ENCODE measurements at places on chromosomes 1 and 21.

DNA sequence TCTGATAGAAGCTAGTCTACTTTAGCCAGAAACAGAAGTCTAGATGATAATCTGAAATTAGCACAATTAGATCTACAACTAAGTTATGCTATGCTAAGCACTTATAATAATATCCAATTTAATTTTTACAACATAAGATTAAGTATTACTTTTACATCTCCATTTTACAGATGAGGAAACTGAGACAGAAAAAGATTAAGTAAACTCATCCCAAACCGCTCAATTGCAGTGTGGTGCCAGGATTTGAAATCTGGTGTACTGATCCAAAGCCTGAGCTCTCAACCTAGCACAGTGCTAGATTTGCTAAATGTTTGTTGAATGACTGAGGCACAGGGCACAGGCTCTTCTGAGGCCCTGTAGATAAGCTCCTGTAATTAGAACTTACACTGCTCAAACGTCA is 13.8 kb downstream of the KNCN start:
- H3K4me3 ChIP-seq = no peak overlapping the region
- DNase-seq = no peak
- H3K36me3 ChIP-seq = no peaks in the 10 kb centered on the region

GRCh38 chr1:224482619-224483018 is 48.0 kb upstream of the WDR26 start:
- H3K27ac ChIP-seq = no peak overlapping the region
- H3K36me3 ChIP-seq = peaks cover 2% of the 10 kb centered on the region
- no peak overlapping the region for H3K4me3 ChIP-seq
- peaks cover 5% of the 10 kb centered on the region for H3K27me3 ChIP-seq
- DNase-seq = no peak

GRCh38 chr21:25561668-25562641 is 45.3 kb downstream of the MRPL39 start:
- no peaks in the 10 kb centered on the region for H3K27me3 ChIP-seq
- peaks cover 29% of the 10 kb centered on the region for H3K36me3 ChIP-seq
- peak overlapping the region; percentile 96 for H3K4me3 ChIP-seq
- peaks cover 70% of the 10 kb centered on the region for H3K4me1 ChIP-seq
- peak overlapping the region; percentile 98 for H3K27ac ChIP-seq
- DNase-seq = peak; percentile 69

GRCh38 chr1:77175230-77175844 is 43.9 kb downstream of the PIGK start:
- no peaks in the 10 kb centered on the region for H3K4me1 ChIP-seq
- no peak overlapping the region for H3K4me3 ChIP-seq
- H3K36me3 ChIP-seq = peaks cover 22% of the 10 kb centered on the region
- DNase-seq = no peak

DNA sequence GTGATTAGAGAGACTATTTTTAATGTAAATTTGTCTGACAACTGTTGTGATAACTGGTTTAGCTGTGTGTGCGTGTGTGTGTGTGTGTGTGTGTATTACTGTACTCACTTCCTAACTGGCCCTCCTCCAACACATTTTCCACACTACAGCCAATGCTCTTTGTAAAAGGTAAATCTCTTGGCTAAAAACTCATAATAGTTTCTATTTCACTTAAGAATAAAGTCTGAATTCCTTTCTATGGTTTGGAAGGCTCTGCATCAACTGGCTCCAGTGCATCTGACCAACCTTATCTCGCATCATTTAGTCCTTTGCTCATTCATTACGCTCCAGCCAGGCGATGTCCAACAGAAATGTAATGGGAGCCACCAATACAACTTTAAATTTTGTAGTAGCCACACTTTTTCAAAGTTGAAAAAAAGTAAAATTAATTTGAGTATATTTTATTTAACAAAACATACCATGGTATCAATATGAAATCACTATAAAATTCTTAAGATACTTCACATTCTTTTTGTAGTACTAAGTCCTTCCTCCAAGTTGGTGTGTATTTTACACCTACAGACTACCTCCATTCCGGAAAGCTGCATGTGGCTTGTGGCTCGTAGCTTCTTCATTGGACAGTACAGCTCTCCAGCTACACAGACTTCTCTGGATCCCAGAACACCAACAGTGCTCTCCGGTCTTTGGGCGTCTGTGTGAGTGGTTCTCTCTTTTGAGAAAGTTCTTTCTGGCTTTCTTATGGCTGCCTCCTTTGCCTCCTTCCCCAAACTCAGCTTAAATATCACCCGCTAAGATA is 68.9 kb downstream of the NRIP1 start:
- H3K27me3 ChIP-seq = no peaks in the 10 kb centered on the region
- no peak for DNase-seq
- no peak overlapping the region for H3K27ac ChIP-seq
- no peak overlapping the region for H3K4me3 ChIP-seq

DNA sequence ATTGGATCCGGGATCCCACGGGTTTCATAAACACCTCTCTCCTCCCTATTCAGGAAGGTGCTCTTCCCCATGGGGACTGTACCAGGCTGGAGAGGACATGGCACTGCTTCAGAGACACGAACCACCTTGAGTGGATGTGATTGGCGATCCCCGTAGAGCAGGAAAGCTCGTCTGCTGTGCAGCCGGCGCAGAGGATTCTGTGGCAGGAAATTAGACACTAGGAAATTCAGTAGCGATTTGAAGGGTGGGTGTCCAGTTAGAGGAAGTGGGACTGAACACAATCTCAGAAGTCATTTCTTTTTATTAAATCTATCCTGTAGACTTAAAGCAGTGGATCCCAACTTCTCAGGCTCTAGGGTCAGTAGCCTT is 767 bp downstream of the PDIK1L start:
- peaks cover 12% of the 10 kb centered on the region for H3K36me3 ChIP-seq
- H3K27me3 ChIP-seq = no peaks in the 10 kb centered on the region
- peak; percentile 30 for DNase-seq
- peak overlapping the region; percentile 89 for H3K4me3 ChIP-seq

DNA sequence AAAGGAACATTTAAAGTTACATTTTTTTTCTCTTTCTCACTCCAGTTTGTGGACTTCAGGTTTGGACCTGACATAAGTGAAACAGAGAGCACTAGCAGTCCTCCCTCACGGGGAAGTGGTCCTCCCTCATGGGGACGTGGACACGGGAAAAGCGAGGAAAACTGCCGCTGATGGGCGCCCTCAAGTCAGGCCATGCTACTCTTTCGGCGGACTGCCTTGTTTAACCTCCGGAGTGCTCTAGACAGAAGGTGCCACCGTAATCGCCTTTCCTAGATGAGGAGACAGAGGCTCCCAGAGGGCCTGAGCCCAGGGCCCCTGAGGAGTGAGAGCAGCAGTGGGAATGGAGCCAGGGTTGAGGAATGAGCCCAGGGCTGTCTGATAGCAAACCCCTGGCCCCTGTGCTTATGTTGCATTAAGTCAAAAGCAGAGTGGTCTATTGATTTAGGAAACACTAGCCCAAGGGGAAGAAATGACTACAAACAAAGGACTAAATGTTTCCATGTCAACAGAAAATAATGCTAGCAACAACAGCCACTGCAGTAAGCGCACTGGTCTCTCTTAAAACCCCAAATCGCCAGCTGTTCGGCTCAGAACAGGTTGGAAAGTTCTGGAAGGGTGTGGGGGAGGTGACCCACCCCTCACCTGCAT is 84.1 kb downstream of the DMRTB1 start:
- no peaks in the 10 kb centered on the region for H3K27me3 ChIP-seq
- DNase-seq = no peak
- H3K4me1 ChIP-seq = no peaks in the 10 kb centered on the region
- no peak overlapping the region for H3K27ac ChIP-seq
- no peaks in the 10 kb centered on the region for H3K36me3 ChIP-seq

DNA sequence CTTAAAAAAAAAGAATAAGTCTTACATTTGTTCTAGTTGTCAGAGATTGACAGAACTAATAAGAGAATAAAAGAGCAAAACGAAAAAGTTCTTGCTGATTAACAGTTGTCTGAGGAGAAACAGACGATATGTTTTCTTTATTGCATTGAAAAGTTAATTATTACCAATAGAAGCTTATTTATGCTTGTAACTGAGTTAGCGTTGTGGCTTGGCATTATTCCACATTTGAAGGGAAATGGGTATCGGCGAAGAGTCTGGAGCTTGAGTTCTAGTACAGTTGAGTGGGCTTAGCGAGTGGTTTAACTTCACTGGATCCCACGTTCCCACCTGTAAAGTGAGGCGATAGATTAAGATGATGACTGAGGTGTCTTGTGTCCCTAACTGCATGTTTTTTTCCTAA is 109.0 kb downstream of the SDCCAG8 start:
- H3K4me1 ChIP-seq = no peaks in the 10 kb centered on the region
- no peak overlapping the region for H3K4me3 ChIP-seq
- no peaks in the 10 kb centered on the region for H3K27me3 ChIP-seq
- no peak overlapping the region for H3K27ac ChIP-seq
- no peak for DNase-seq
- peaks cover 14% of the 10 kb centered on the region for H3K36me3 ChIP-seq

GRCh38 chr1:164948101-164948500 is 389.1 kb downstream of the PBX1 start:
- H3K36me3 ChIP-seq = no peaks in the 10 kb centered on the region
- DNase-seq = no peak
- H3K27ac ChIP-seq = no peak overlapping the region
- no peak overlapping the region for H3K4me3 ChIP-seq
- no peaks in the 10 kb centered on the region for H3K4me1 ChIP-seq
- no peaks in the 10 kb centered on the region for H3K27me3 ChIP-seq

- H3K36me3 ChIP-seq = no peaks in the 10 kb centered on the region
- H3K4me1 ChIP-seq = no peaks in the 10 kb centered on the region
- DNase-seq = no peak
- no peak overlapping the region for H3K27ac ChIP-seq
- no peaks in the 10 kb centered on the region for H3K27me3 ChIP-seq
Observed at GRCh38 chr1:61241973-61242381, 159.6 kb downstream of the NFIA start.

Data from activated CD4-positive, alpha-beta T cell treated with anti-CD3 and anti-CD28 coated beads, Interleukin-2, amount 10 ng/mL, durations not matched to agents 7 days and 5 days (primary cell).